ENCODE measurements at places on chromosomes 13 and 19.

GRCh38 chr19:33558856-33559255, 37.3 kb upstream of the PEPD start:
- DNase-seq: no peak

GRCh38 chr19:5045956-5046338, 77.0 kb downstream of the KDM4B start:
- DNase-seq: no peak

DNA sequence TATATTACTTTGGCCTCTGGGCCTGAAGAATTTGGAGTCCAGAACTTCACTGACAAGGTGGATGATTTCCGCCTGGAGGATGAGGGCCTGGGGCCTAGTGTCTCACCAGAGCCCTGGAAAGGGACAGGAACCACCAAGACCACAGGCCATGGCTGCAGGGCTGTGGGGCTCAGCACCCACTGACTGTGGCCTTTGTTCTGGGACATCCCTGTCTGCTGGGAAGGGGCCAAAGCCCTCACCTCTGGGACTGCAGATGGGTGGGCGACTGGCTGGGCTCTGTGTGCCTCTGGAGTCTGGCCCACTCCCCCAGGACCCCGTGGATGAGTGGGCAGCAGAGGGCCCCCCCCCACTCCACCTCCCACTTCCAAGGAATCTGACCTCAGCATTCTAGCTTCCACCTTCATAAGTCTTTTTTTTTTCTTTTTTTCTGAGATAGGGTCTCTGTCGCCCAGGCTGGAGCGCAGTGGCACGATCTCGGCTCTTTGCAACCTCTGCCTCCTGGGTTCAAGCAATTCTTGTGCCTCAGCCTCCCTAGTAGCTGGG, 20.3 kb downstream of the CHST8 start:
- no peak for DNase-seq

DNA sequence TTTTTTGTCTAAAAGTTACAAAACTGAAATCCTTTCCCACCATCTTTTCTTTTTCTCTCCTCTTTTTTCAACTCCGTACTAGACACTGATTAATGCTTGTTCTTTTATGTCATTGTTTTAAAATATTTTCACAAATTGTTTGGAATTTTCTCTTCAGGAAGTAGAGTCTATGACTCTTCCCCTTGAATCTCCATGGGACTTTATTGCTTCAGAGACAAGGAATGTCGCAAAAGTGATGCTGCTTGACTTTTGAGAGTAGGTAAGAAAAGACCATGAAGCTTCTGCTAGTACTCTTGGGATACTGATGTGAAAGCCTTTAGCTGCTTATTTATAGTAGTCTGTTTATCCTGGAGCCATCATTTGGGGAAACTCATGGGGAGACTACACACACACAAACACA, 260.1 kb upstream of the SLC10A2 start:
- no peak for DNase-seq

DNA sequence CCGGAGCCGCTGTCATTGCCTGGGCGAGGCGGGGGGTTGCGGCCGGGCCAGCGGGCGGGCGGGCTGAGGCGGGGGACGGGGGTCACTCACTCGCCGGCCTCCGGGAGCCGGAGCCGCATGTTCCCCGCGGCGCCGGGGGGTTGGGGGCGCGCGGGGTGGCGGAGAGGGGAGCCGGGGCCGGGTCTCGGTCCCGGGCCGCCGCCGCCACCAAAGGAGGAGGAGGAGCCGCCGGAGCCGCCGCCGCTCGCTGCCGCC, 149 bp downstream of the MED26 start:
- DNase-seq: no peak
